Ovary (tissue), 10 donors: ENCODE measurements at places on chromosomes 7 and 10. TPM values are rescaled to one million over a fixed set of nuclear protein-coding genes. Genes with fewer than 3 reads are reported as not detected.

TRIL gene
- 7.4 TPM for polyA plus RNA-seq

DNA sequence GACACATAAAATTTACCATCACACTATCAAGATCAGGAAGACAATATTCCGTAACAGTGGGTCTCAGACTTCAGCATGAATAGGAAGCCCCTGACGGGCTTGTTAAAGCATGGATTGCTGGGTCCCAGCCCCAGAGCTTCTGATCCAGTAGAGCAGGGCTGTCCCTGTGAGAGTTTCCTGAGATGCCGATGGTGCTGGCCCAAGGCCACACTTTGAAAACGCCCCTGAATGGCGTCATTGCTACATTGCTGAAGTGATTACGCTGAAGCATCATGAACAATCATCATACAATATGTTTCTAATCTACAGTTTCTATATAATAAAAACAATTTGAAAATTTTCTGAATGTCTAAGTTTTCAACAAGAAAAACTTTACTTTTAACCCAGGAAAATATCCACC, 38.0 kb upstream of the TMEM72 start:
- H3K4me1 ChIP-seq = peaks cover 4% of the 10 kb centered on the region
- no peaks in the 10 kb centered on the region for H3K27me3 ChIP-seq
- DNase-seq = no peak
- no peak overlapping the region for H3K27ac ChIP-seq

DNA sequence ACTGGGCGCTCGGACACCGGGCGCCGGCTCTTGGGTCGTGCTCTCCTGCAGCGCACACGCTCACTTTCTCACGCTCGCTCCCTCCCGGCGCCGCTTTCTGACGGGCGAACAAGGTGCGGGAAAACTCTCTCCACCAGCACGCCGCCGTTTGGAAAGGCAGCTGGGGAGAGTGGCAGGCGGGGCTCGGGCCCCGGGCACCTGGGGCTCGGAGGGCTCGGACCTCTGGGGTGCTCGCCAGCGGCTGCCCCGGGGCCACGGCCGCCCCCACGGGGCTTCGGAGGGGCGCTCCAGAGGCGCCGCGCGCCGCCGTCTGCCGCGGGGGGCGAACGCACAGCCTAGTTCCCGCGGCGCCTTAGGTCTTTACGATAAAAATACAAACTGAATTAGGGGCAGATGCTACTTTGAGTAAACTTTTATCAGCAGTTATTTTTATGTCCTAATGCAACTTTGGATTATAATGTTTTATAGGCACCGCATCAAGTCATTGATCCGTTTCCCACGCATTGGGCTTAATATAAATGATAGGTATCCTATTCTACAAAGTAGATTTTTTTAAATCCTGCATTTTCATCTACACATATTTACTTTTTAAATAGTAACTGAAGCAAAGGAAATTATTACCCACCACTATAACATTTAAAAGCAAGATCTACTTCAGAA, 535 bp upstream of the EPC1 start:
- DNase-seq = no peak
- H3K4me1 ChIP-seq = peaks cover 5% of the 10 kb centered on the region
- H3K27ac ChIP-seq = peak overlapping the region; percentile 100
- no peaks in the 10 kb centered on the region for H3K27me3 ChIP-seq
- H3K4me3 ChIP-seq = peak overlapping the region; percentile 85
- H3K36me3 ChIP-seq = no peaks in the 10 kb centered on the region

RELN gene
- polyA plus RNA-seq = 8.7 TPM

UTF1 gene
- polyA plus RNA-seq = not detected

- H3K4me1 ChIP-seq = peaks cover 2% of the 10 kb centered on the region
- H3K36me3 ChIP-seq = no peaks in the 10 kb centered on the region
- no peak overlapping the region for H3K4me3 ChIP-seq
- no peaks in the 10 kb centered on the region for H3K27me3 ChIP-seq
- H3K27ac ChIP-seq = peak overlapping the region; percentile 34
- no peak for DNase-seq
Measured at GRCh38 chr7:138246428-138246827, 170.2 kb downstream of the AKR1D1 start.

GRCh38 chr7:132416395-132416794, 159.9 kb downstream of the PLXNA4 start:
- H3K27ac ChIP-seq = no peak overlapping the region
- H3K4me1 ChIP-seq = no peaks in the 10 kb centered on the region
- no peaks in the 10 kb centered on the region for H3K36me3 ChIP-seq
- no peaks in the 10 kb centered on the region for H3K27me3 ChIP-seq
- no peak overlapping the region for H3K4me3 ChIP-seq

DNA sequence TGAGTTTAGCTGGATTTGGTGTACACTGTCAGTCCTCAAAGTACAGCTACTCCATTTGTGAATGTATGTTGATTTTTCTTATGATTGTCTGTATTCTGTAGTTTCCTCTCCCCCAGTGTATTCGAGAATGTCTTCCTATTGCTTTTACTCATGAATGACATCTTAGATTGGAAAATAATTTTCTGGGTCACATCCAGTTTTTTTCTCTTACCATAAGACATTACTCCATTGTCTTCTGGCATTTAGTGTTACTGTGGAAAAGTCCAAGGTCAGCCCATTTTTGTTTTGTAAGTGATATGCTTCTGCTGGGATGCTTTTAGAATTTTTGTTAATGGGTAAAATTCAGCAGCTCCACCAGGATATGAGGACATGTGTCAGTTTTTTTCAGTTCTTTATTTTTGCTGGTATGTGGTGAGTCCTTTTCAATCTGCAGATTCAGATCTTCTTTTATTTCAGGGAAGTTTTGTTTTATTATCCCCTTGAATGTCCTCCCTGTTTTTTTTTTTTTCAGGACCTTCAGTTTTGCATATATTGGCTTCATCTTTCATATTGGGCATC, 33.6 kb downstream of the WAC start:
- DNase-seq = no peak
- no peaks in the 10 kb centered on the region for H3K27me3 ChIP-seq
- H3K4me1 ChIP-seq = peaks cover 9% of the 10 kb centered on the region

GRCh38 chr7:26500749-26501352, 209.2 kb downstream of the SNX10 start:
- no peak overlapping the region for H3K4me3 ChIP-seq
- no peaks in the 10 kb centered on the region for H3K27me3 ChIP-seq
- H3K36me3 ChIP-seq = no peaks in the 10 kb centered on the region
- no peak overlapping the region for H3K27ac ChIP-seq

DNA sequence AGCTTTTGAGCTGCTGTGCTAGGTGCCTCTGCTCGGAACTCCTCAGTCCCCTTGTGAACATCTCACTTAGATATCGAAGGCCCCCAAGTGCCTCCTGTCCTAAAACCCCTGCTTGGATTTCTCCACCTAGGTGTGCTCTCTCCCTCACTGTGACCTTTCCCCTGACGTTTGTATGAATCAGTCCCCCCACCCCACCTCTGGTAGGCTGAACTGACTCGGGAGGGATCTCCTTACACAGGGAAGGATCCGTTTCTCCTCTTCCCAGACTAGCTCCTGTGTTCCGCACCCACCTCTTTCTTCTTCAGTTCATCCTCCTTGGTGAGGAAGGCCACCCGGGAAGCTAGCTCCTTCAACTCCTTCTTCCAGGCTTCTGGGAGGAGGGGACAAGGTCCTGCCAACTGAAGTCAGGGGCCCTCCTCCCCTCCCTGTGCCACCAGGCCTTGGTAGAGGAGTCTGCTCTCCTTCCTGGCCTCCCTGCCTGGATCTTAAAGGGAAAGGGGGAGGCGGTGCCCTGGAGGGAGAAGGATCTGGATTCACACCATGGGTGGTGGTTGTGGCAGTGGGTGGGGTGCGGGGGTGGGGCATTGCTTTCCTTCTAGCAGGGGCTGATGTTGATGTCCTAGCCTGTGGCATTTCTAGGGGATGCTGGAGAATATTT, 6.8 kb downstream of the TBATA start:
- H3K27me3 ChIP-seq = no peaks in the 10 kb centered on the region
- H3K4me3 ChIP-seq = no peak overlapping the region
- H3K36me3 ChIP-seq = no peaks in the 10 kb centered on the region
- H3K27ac ChIP-seq = no peak overlapping the region

GRCh38 chr7:39295796-39296195, 270.4 kb upstream of the YAE1 start:
- no peaks in the 10 kb centered on the region for H3K27me3 ChIP-seq
- H3K4me3 ChIP-seq = no peak overlapping the region
- H3K4me1 ChIP-seq = no peaks in the 10 kb centered on the region
- no peak overlapping the region for H3K27ac ChIP-seq
- H3K36me3 ChIP-seq = no peaks in the 10 kb centered on the region
- no peak for DNase-seq

GRCh38 chr10:23478570-23478969, 39.7 kb downstream of the OTUD1 start:
- no peaks in the 10 kb centered on the region for H3K4me1 ChIP-seq
- H3K27ac ChIP-seq = no peak overlapping the region
- H3K27me3 ChIP-seq = no peaks in the 10 kb centered on the region
- no peak for DNase-seq
- no peaks in the 10 kb centered on the region for H3K36me3 ChIP-seq
- no peak overlapping the region for H3K4me3 ChIP-seq

GRCh38 chr10:8073691-8074416, 19.4 kb downstream of the GATA3 start:
- H3K27me3 ChIP-seq = no peaks in the 10 kb centered on the region
- no peaks in the 10 kb centered on the region for H3K4me1 ChIP-seq
- H3K36me3 ChIP-seq = no peaks in the 10 kb centered on the region
- H3K4me3 ChIP-seq = no peak overlapping the region
- DNase-seq = no peak
- H3K27ac ChIP-seq = no peak overlapping the region

SFTPA1 gene
- polyA plus RNA-seq = 0.10 TPM

CDC14C gene
- polyA plus RNA-seq = not detected

DNA sequence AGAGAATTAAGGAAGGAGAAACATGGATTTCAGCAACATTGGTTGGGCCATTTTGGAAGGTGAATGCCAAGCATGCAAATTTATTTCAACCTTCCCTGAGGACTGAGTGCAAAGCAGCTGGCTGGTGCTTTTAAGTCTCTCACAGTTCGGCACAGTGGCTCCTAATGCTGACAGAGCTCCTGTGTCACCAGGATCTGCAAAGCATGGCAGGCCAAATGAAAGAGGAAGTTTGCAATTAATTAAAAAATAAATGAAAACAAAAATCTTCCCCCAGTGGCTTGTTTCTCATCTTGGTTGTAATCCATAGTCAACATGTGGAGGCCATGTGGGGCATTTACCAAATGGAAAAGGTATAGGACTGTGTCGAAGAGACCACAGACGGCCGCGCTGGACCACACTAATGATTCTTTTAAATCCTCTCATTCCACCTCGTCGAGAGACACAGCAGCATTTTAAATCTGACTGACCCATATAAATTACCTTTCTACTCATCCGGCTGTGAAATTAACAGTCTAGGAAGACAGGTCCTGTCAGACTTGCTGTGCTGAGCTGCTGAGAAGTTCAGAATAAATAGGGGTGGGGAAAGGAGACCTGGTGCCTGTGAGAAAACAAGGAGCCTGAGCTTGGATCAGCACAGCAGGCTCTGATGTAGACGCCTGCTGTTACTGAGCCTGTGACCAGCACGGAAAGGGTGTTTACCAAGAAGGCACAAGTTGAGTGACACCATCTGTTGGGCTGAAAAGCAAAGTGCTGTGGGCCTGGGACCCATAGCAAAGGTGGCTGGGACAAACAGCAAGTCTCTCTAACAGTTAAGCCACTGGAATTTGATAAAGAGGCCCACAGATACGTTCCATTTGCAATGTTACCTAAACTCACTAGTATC, 136.0 kb upstream of the COL1A2 start:
- H3K27me3 ChIP-seq = no peaks in the 10 kb centered on the region
- no peaks in the 10 kb centered on the region for H3K36me3 ChIP-seq
- no peak overlapping the region for H3K4me3 ChIP-seq
- no peaks in the 10 kb centered on the region for H3K4me1 ChIP-seq

TUBAL3 gene
- not detected for polyA plus RNA-seq

LEP gene
- polyA plus RNA-seq = 0.01 TPM

DNA sequence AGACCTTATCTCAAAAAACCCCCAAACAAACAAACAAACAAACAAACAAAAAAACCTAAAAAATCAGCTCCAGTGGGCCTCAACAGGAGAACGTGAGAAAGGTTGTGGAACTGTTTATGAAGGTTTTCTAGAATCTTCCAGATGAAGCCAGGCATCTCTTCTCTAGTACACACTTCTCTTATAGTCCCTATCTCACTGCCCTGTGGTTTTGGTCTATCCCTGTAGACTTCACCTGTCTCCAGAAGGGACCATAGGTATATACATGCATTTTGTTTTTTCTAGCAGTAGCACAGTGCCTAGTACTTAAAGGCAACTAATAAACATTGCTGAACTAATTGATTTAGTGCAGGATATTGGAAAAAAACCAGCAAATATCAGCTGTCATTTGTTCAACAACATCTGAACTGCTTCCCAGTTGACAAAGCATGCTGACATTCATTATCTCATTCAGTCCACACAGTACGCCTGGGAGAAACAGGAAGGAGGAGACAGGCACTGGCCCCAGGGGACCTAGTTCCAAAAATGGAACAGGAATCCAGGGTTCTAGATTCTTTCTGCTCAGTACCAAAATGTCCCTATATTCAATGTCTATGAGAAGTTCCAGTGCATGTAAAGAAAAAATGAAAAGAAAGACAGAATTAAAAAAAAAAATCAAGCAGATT, 59.8 kb downstream of the C10orf67 start:
- no peak for DNase-seq
- no peaks in the 10 kb centered on the region for H3K4me1 ChIP-seq
- no peaks in the 10 kb centered on the region for H3K36me3 ChIP-seq
- no peak overlapping the region for H3K27ac ChIP-seq
- H3K27me3 ChIP-seq = no peaks in the 10 kb centered on the region

GRCh38 chr7:105028004-105028403, 14.0 kb downstream of the KMT2E start:
- no peak overlapping the region for H3K27ac ChIP-seq
- no peak overlapping the region for H3K4me3 ChIP-seq
- DNase-seq = no peak
- no peaks in the 10 kb centered on the region for H3K36me3 ChIP-seq
- H3K27me3 ChIP-seq = no peaks in the 10 kb centered on the region

DNA sequence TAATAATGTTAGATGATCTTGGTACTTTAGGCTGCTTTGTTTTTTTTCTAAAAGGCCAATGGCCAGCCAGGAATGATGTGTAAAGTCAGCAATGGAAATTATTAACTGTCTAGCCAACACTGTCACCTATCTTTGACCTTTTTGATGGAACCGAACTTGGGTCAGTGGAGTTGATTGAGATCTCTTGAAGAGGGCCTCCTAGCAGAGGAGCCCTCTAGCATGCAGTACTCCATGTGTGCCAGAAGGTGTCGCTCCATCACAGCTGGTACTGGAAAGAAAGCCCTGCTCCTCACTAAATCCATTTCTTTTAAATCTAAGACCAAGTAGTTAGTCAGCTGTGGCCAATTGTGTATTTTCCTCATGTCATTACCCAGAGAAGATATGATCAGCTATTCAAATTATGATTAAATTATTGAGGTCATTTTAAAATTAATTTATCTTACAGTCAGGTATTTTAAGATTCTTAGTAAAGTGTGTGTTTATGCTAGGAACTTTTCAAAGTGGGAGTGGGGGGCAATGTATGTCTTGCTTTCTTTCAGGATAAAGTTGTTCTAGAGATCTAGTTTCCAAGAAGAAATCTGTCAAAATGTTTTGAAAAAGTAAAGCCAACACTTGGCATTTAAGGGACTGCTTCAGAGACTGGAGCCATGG, 33.1 kb upstream of the CROT start:
- H3K4me1 ChIP-seq = no peaks in the 10 kb centered on the region
- no peak overlapping the region for H3K4me3 ChIP-seq
- H3K27me3 ChIP-seq = no peaks in the 10 kb centered on the region
- no peaks in the 10 kb centered on the region for H3K36me3 ChIP-seq
- DNase-seq = peak; percentile 24
